Activated naive CD4-positive, alpha-beta T cell treated with anti-CD3 and anti-CD28 coated beads, Interleukin-2, amount 50 U/mL, for 72 hours (primary cell): ENCODE measurements at places on chromosomes 4 and X.

GRCh38 chrX:13179100-13179499 is 134.7 kb upstream of the FAM9C start:
- no peak for DNase-seq

DNA sequence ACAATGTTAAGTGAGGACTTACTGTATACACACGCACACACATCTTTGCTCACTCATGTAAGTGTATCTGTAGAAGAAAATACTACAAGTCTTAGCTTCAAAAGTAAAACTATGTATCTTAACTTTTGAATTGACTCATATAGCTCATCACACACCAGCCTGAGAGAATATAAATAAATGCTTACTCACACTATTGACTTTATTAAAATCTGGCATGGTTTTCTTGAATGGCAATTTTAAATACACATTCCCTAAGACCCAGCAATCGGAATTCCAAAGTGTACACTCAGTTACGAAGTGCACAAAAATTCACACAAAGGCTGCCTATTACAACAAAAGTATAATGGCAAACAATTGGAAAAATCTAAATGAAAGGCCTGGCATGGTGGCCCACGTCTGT is 2.0 kb downstream of the ERCC6L start:
- DNase-seq = no peak

DNA sequence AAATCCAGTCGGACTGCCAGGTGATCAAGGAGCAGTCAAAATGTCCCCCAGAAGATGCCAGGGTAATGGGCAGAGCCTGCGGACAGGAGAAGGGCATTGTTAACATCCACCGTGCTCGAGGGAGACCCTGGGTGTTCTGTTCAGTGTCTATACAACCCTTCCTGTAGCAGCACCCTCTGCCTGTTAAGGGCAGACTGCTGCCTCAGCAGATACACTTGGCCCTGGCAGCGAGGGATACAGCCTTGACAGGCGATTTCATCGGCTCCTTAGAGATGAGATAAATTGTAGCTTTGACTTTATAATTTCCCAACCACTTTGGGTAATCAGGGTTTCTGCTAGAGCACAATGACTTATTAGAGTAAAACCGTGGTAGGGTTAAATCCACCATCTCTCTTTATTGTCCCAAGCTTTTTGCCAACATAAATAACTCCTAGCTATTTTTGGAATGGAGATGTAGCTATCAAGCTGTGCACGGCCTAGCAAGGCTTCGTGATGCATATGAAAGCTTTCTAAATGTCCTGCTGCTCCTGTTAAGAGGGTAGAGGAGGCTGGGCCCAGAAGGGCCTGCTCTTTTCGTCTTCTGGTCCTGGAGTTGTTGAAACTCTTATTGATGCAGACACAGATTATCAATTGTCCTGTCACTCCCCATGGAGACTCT is 195.9 kb downstream of the CPEB2 start:
- DNase-seq = no peak

- no peak for DNase-seq
Measured at GRCh38 chrX:9627922-9628321, 137.7 kb downstream of the GPR143 start.

DNA sequence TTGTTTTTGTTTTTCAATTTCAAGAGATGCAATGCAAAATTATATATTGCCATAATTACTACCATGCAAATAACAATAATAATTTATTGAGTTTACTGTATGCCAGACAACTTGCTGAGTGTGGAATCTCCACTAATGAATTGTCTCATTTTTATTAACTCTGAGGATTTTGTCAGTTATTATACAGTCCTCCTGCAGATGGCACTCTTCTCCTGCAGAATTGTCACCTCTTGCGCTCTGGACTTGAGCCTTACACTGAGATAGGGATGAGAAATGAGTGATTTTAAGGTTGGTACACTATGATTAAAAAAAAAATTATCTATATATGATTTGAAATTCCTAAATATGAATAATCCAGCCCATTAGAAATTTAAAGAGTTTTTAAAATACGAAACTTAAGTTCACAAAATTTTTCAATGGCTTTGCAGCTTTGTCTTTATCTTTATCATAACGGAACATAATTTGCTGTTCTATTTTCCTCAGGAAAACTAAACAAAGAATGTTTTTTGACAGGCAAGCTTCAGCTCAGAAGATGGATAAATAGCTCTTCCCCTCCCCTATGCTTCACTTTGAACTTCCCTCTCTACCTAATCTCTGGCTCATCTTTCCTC is 12.7 kb upstream of the PAQR3 start:
- DNase-seq = no peak

- DNase-seq = no peak
Measured at GRCh38 chrX:154381271-154381670, 2.2 kb downstream of the EMD start.

DNA sequence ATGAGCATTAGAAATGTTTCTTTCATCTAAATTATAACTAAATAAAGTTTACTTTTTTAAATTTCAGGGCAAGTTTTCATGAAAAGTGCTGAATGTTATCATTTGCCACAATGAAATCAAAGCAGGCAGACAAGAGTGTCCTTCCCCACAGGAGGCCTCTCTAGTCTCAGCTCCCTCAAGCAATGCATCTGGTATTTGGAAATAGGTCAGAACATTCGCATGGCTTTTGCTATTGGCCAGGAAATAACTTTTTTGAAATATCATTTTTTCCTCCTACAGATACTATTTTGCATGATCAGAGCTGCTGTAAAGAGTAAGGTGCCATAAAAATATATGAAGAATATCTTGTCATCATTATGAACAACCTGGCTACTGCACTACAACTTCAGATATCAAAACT is 41.1 kb downstream of the MAD2L1 start:
- no peak for DNase-seq

DNA sequence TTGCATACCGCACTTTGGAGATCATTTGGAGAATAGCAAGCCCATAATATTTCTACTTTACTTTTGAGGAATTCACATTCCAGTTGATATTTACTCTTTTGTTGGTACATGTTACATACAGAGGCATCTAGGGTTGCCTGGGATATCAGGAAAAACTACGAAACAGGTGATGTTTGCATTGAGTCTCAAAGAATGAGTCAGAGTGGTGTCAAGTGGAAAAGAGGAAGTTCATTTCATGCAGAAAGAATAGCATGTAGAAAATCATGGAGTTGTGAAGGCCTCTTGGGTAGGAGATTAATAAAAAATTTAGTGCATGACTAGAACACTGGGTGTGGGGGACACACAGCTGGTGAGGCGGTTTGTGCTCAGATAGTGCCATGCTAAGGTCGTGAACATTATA is 33.5 kb upstream of the ELOVL6 start:
- no peak for DNase-seq

GRCh38 chrX:118239913-118240698 is 105.8 kb upstream of the WDR44 start:
- no peak for DNase-seq

- DNase-seq = no peak
Measured at GRCh38 chr4:33626221-33626620, 2618.1 kb downstream of the ARAP2 start.

- DNase-seq = no peak
Measured at GRCh38 chr4:1933700-1934099, 62.5 kb downstream of the NSD2 start.

DNA sequence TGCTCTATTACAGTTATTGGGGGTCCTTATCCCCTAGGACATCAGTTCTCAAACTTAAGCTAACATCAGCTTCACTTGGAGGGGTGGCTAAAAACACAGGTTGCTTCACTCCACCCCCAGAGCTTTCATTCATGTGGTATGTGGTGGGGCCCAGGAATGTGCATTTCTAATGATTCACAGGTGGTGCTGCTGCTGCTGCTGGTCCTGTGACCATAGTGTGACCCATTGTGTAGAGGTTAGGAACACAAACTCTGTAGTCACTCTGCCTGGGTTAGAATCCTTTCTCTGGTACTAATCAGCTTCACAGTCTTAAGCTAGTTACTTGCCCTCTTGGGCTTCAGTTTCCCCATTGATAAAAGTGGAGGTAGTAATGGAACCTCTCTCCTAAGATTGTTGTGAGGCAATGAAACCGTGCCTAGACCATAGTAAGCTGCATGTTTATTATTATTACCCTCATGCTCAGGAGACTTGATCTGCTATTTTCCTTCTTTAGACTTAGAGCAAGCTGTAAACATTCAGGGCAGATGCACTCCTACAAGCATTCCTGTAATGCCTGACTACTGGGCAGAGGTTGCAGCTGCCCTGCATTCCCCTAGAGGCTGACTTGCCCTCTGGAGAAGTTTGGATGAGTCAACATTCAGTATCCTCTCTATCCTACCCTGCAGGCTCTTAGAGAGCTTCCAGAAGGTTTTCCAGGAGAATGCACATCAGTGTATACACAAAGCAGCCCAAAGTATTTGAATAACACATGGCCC is 94.1 kb upstream of the ACSL4 start:
- no peak for DNase-seq

DNA sequence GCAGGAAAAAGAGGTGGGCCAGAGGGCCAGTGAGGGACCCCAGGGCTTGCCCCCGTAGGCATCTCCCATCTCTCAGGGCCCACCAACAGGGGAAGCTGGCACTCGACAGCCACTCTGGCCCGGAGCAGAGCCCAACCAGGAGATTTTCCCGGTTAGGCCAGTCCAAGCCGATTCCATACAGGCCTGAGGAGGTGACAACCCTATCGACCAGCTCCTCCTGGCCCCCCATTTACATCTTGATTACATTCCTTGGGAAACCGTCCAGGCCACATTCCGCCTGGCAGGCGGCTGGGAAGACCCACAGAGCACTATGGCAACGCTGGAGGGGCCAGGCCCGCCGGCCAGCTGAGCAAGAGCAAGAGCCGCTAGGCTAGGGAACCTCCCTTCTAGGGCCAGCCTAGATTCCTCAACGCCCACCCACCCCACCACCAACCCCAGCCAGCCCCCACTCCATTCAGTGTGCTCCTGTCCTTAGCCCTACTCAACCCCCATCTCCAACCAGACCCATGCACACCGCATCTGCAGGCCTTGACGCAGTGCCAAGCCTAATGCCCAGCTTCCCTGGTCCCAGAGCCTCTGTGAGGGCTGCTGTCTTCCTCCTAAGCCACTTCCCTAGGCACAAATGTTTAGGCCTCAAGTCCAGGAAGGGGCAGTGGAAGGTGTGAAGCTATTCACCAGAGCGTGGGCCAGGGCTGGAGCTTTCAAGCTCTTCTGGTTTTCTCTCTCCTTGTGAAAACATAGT is 161.2 kb downstream of the EFNB1 start:
- DNase-seq = no peak

- no peak for DNase-seq
Measured at GRCh38 chr4:147954850-147955249, 223.0 kb downstream of the ARHGAP10 start.

DNA sequence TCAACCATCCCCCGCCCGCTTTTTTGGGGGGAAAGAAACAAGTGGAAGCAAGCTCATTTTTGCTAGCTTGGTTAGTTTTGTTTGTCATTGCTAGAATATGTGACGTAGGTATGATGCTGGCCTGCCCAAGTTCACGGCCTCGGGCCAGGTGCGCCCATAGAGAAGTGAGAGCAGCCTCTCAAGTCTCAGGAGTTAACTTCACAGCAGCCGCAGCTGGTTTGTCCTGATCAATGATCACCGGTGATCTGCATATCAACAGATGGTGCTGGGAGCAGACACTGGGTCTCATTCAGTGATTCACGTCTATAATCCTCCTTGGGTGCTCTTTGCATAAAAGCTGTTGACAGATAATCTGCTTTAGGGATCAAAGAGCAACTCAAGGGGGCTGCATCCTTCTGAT is 50.1 kb downstream of the ENPP6 start:
- no peak for DNase-seq

- peak; percentile 69 for DNase-seq
Measured at GRCh38 chrX:40104630-40104984, 6.8 kb upstream of the BCOR start.

- no peak for DNase-seq
Measured at GRCh38 chr4:58515226-58515625, 1405.0 kb upstream of the IGFBP7 start.

DNA sequence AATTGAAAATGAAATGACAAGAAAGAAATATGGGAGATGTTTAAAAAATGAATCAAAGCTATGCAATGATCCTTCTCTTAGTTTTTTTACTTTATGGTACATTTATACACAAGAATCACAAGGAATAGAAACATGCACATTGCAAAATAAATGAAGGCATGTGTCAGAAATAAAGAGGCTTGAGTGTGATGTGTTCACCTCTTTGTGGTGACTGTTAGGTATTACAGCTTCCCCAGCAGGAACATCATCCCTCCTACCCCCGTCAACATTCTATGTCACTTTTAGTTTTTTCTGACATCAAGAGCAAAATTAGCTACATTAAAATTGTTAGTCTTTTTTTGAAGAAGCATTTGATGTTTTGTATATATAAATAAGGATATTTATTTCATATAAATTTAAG is 214.8 kb downstream of the SLC4A4 start:
- DNase-seq = no peak

DNA sequence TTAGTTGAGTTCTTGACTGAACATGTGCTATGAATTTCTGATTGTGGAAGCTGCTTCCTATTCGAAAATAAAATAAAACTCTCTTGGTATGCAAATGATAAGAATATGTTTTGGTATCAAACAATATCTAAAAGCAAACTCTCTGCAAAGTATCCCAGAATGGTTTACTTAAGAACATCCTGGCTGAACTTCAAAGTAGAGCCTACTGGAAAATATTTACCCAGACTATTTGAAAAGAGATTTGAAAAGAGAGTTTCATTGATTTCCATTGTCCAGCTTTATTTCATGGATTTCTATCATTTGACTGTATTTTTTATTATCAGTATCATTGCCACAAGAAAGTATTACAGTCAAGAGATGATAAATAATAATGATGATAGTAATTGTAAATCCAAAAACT is 171.1 kb upstream of the SLC7A11 start:
- DNase-seq = no peak

DNA sequence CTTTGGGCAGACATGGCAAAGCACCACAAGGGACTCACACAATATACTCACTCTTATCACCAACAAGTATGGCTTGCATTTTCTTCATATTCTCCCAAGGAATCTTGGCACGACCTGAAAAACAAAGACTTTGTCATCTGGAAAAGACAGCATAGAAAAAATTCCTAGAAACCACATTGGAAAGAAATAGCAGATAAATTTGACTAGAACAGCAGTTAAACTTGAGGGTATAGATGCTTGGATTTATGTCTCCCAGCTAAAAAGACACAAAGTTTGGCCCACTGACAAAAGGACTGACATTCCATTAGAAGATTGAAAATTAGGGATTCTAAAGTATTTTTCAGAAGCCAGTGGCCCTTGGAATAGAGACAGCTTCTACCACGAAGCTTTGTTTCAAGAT is 6.9 kb upstream of the VEGFC start:
- DNase-seq = no peak
